ENCODE measurements at places on chromosomes 12 and 14. TPM values are rescaled to one million over a fixed set of nuclear protein-coding genes. Genes with fewer than 3 reads are reported as not detected.
A peak's percentile ranks its signal among the peaks of the same experiment; 100 is the strongest.

GRCh38 chr12:124371366-124371765 lies 76.5 kb downstream of the RFLNA start:
- no peak for DNase-seq

DNA sequence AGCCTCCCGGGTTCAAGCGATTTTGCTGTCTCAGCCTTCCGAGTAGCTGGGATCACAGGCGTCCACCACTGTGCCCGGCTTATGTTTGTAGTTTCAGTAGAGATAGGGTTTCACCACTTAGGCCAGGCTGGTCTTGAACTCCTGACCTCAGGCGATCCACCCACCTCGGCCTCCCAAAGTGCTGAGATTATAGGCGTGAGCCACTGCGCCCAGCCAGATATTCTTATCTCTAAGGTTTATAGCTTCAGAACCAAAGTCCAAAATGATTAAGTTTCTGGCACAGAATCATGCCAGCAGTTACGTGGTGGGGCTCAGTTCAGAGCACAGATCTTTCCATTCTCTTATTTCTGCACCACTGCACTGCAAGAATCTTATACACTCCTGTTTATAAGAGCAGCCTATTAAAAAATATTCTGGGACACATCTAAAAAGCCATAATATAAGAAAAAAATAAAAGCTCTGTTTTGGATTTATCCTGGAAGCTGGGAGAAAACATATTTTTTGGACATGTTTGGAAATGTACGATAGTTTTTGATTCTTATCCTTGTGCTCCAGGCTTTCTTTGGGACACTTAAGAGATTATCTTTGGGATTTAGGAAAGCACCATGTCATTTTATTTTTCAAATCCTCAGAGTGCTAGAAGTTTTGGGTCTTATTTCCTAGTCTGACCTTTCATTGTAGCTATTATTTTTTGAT lies 129.6 kb downstream of the LMNTD1 start:
- no peak for DNase-seq

DNA sequence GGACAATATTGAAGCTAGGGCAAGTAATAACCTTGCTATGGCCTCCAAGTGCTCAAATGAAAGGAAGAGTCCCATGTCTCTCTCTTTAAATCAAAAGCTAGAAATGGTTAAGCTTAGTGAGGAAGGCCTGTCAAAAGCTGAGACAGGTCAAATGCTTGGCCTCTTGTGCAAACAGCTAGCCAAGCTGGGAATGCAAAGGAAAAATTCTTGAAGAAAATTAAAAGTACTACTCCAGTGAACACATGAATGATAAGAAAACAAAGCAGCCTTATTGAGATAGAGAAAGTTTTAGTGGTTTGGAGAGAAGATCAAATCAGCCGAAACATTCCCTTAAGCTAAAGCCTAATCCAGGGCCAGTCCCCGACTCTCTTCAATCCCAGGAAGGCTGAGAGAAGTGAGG lies 84.1 kb upstream of the PLEKHA5 start:
- no peak for DNase-seq

- no peak for DNase-seq
Observed at GRCh38 chr12:14802721-14803010, 612 bp downstream of the WBP11 start.

- no peak for DNase-seq
Observed at GRCh38 chr12:121137512-121137911, 4.8 kb downstream of the P2RX7 start.

DNA sequence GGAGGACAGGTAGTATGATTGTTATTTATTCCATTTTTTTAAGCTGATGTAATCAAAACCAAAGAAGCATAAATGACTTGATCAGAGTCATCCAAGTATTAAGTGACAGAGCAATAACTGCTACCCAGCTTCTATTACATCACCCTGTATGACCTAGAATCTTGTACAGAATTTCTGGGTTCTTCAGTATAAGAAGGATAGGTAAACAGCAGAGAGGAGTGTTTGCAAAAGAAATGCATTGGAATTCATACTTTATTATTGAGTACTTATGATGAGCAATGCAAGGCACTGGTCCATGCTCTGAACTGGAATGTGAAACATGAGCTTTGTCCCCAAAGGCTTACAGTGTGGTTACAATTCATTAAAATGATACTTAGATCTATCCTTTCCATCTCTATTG lies 916.8 kb downstream of the DIO2 start:
- no peak for DNase-seq

DNA sequence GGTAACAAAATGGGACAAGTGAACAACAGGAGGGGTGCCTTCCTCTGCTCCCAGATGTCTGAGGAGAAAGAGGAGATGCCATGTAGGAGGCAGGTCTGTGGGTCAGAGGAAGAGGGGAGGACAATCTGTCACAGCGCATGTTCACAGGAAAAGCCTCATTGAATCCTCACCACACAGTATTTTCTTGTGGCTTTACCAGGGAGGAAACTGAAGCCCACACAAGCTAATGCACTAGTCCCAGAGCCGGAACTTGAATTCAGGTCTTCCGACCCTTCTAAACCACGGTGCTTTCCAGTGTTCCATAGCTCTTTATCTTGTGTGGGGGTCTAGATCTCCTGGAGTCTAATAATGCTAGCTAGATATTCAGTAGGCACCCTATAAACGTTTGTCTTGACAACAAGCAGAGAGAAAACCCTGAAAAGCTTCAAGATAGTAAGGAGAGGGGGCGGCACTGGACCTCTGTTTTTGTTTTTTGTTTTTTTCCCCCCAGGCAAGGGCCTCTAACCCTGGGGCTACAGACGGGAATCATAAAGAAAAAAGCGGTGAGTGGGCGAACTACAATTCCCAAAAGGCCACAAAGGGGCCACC lies 371 bp upstream of the SHMT2 start:
- DNase-seq: no peak

GRCh38 chr12:50375802-50376201 lies 20.6 kb downstream of the FAM186A start:
- DNase-seq: no peak

DNA sequence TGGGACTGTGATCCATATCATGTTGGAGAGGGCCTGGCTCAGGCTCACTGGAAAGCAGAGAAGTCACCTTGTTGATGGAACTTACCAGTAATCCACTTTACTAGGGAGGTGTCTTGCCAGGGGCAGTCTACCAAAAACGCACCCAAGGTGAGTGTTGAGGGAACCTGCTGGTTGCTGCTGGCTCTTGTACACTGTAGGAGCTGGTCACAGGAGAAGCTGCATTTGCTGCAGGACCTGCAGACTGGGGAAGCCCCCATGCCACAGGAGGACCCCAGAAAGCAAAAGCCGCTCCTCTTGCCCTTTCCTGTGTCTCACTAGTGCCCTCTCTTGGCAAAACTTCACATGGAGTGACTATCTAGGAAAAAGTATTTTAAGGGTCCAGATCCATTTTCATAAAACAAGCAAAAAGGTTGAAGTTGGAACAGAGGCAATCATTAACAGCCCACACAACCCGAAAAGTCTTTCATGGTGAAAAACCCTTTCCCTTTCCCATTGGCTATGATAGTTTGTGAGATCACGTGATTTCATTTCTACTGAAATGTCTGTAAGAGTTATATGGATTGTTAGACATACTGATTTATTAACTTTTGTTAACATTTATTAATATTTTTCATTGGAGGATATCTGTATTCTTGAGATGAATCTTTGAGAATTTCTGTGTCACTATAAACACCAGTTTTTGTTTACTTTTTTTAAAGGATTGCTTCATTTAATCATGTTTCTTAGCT lies 59.2 kb downstream of the RASSF8 start:
- DNase-seq: no peak

DNA sequence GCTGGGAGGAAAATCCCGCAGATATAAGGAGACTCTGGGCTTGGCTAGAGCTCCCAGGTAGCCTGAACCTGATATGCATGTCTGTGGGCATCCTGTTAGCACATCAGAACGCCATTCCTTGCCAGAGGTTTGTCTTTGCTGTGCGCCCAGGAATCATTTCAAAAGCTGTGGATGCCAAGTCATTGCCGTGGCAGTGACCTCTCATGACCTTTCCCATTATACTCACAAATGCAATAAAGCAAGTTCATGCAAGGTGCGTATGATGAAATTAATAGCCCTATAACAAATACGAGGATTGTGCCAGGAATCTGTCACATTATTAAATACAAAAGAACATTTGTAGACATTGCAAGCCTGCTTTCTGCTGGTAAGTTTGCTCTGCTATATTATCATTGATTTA lies 229.1 kb upstream of the PELI2 start:
- DNase-seq: peak; percentile 45

DNA sequence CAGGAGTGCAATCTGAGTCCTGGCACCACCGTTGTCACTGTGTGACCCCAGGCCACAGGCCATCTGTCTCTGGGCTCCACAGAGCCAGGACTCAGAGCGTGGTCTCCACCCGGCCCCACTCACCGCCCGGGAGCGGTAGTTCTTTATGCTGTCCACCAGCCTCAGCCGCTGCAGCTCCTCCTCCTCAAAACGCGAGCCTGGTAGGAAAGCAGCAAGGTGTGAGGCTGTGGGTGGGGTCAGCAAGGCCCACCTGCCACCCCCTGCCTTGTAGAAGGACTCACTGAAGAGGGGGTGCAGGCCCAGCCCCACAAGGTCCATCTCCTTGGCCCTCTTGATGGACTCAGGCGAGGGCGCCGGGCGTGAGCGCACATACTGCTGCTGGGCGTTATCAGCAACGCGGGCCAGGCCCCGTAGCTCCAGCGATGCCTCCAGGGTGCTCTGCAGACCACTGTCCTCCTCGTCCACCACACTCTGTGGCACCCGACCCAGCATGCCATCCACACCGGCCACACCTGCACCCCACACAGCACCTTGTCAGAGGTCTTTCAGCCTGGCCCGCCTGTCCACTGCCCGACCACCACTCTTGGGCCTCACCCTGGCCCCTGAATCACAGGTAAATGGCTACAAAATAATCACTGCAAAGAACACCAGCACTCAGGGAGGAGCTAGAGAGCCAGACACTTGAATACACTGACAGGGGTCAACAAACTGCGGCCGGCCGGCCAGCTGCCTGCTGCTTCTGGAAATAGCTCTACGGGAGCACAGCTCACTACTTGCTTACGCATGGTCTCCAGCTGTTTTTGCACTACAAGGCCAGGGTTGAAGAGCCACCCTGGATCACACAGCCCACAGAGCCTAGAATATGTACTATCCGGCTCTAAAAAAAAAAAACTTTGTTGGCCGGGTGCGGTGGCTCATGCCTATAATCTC lies 16.3 kb downstream of the CFAP73 start:
- no peak for DNase-seq

GRCh38 chr12:116821291-116821690 lies 60.0 kb downstream of the HRK start:
- DNase-seq: no peak

- DNase-seq: no peak
Observed at GRCh38 chr12:125166041-125166440, 100.8 kb downstream of the AACS start.

DNA sequence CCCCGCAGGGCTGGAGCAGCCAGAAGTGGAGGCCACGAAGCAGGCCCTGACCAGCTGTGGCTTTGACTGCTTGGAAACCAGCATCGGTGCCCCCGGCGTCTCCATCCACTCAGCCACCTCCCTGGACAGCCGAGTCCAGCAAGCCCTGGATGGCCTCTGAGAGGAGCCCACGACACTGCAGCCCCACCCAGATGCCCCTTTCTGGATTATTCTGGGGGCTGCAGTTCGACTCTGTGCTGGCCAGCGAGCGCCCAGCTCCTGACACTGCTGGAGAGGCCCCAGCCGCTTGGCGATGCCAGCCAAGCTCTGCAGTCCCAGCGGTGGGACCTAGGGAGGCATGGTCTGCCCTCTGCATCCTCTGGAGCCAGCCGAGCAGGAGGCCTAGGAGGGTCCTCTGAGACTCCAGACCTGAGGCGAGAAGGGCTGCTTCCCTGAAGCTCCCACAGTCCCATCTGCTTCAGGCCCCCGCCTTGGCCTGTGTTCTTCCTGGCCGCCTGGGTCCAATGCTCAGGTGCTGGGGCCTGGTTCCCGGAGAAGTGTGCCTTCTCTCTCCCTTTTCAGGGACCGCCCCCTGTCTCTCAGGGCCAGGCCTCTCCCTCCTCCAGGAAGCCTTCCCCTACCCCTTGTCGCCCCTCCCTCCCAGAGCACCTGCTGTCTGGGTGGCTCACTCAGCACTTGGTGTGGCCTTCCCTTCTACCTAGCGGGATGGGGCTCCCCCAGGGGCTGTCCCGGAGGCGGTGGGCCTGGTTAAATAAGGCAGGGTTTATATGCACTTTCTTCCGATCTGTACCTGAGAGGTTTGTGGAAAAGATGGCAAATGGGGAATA lies 23.0 kb downstream of the MVK start:
- no peak for DNase-seq

DNA sequence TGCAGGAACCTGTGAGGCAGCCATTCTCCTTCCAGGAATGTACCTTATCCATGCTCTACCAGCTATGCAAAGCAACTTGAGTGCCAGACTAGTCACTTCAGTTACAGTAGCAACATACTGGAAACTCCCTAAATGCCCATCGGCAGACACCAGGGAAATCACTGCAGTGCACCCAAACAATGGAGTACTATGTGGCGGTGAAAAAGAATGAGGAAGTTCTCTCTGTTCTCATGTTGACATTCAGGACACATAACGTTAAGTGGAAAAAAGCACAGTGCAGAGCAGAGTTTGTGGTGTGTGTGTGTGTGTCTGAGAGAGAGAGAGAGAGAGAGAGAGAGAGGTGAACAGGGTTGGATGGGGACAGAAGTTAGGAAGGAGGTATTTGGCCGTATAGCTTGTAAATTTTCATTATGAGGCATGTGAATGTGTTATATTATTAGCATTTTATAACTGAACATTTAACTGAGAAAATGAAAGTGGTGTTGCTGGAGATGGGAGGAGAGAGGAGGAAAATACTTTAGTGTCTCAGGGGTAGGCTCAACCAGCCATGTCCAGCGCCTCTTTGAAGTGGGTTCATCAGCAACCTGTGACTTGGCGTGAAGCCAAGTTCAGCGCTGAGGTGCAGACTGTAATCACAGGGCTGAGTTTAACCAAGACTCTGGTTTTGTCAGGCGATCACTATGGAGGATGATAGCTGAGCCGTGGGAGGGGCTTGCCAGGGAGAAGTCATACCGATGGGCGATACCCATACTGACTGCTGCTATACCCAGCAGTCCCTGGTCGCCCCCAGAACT lies 17.3 kb downstream of the TNFAIP2 start:
- no peak for DNase-seq

GRCh38 chr14:101884934-101885576 lies 79.3 kb upstream of the DYNC1H1 start:
- DNase-seq: no peak

DNA sequence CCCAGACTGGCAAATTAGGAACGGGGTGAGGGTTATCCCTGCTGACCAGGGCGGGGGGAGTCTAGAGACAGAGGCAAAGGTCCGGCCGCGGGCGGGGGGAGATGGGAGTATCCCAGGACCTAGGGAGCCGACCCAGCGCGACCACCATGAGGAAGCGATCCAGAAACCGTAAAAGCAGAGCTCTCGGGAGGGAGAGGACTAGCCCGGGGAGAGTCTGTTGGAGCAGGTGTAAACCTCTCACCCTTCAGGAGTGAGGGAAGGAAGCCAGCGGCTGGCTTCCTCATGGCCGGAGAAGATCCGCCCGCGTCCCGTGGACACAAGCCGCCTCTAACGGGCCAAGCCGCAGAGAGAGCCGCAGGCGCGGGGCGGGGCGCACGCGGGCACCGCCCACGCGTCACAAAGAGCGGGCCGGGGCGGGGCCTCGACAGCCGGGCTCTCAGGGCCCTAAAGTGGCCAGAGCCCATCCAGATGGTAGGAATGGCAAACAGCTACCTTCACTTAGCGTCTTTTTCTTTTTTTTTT lies at the start of gene ACRBP:
Gene ACRBP (minus strand): TSS at position 350 of the 522 bp plus-strand sequence. CDS start 66 bp downstream, at position 284.
- peak; percentile 27 for DNase-seq

Gene EAPP
- 50.0 TPM for total RNA-seq

Gene DIO2
- 1.5 TPM for total RNA-seq

Gene KRT3
- total RNA-seq: not detected

Gene ASCL1
- not detected for total RNA-seq

Gene AKAP6
- 0.92 TPM for total RNA-seq

Gene MDGA2
- total RNA-seq: 0.42 TPM

Gene RAB35
- total RNA-seq: 35.9 TPM

Gene RNU4-1
- total RNA-seq: under 0.01 TPM

Gene OAS1
- 133 TPM for total RNA-seq

Gene ARL1
- total RNA-seq: 86.9 TPM

Gene DLK1
- not detected for total RNA-seq

All from NCI-H460 (cell line).